Substantia nigra (tissue), 51 donors: ENCODE measurements at places on chromosomes 12 and 14.

DNA sequence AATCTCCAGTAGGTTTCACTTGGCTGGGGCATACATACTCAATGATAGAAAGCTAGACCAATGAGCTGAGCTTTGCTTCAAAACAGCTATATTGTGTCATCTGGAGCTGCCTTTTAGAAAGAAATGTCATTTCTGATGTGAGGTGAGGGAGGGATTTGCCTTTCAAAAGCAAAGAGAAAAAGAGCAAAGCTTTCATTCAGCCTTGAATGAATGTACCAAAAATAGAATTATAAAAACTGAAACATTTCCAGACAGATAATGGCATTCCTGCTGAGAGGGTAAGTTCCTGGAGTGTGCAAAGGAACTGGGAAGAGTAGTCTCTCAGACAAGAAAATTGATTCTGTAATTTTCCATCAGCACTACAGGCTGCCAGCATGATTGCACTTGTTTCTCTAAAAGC, 710.0 kb downstream of the LRFN5 start:
- DNase-seq: no peak

- DNase-seq: no peak
Observed at GRCh38 chr14:79404874-79405511, 806.3 kb downstream of the DIO2 start.

DNA sequence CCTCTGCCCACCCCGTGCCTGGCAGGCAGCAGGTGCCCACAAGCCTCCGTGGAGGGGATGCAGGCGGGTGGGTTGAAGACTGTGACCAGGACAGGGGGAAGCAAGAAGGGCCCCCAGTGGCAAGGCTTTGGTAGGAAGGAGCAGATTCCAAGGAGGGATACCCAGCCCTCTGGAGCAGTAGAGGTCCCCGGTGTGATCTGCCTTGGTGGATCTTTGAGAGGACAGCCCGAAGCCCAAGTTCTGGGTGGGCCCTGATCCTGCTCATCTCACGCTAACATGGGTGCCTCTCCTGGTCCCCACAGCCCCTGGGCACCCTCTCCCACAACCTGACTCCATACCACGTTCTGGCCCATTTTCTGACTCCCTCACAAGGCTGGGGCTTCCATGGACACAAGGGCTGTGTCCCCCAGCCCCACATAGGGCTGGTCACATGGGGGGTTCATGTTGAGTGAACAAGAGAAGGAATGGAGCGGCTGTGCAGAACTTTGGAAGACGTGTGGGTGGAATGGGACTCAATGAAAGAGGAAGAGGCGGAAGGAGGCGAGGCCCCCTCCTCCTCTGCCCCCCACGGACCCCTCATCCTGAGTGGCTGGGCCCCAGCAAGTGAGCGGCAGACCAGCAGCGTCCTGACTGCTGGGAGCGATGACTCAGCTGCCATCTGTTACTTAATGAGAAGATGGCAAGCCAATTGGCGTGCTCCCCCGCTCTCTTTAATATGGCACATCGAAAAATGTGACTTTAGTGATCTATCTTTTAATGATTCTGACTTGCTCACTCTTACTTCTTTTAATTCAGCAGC, 77.0 kb upstream of the BCL11B start:
- DNase-seq: no peak

- no peak for DNase-seq
Observed at GRCh38 chr12:94038605-94039004, 109.8 kb upstream of the PLXNC1 start.

DNA sequence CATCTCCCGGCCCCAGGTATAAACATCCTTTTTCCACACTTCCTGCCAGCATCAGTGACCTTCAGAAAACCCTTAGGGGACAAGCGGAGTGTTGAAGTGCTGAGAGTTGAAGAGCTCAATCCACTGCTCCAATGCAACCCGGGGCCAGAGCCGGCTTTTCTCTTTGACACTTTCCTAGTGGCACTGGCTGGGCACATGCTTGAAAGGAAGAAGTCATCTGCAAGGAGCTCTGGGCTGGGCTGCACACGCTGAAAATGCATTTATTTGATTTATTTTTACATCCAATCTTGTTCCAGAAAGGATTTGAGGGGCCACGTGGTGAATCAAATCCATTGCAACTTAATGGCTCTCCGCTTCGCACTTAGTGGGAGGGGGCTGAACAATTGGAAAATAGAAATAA, 229.0 kb upstream of the DIO3 start:
- no peak for DNase-seq

DNA sequence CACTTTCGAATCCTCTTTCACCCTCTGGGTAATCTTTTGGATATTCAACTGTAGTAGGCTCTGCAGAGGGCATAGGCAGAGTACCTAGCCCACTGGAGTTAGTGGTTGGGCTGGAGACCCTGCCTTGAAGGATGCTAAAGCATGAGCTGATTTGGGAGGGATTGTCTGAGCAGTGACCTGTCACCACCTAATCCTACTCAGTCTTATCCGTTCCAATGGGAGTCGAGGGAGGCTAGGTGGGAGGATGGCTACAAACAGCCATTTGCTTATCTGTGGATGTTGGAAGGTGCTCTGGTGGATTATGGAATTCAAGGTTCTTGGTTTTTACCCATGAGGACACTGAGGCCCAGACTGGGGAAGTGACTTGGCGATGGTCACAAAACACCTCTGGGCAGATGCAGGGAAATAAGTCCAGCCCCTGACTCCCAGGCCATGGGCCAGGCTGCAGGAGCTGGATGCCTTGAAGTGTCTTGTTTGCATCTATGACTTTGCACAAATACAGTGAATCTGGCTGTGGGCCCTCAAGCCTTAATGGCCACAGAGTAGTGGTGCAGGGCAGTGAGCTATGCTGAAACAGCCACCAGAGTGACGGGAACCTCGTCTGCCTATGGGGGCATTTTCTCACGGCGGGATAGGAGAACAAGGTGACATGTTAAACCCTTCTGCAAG, 3.7 kb downstream of the KMT5A start:
- DNase-seq: no peak

DNA sequence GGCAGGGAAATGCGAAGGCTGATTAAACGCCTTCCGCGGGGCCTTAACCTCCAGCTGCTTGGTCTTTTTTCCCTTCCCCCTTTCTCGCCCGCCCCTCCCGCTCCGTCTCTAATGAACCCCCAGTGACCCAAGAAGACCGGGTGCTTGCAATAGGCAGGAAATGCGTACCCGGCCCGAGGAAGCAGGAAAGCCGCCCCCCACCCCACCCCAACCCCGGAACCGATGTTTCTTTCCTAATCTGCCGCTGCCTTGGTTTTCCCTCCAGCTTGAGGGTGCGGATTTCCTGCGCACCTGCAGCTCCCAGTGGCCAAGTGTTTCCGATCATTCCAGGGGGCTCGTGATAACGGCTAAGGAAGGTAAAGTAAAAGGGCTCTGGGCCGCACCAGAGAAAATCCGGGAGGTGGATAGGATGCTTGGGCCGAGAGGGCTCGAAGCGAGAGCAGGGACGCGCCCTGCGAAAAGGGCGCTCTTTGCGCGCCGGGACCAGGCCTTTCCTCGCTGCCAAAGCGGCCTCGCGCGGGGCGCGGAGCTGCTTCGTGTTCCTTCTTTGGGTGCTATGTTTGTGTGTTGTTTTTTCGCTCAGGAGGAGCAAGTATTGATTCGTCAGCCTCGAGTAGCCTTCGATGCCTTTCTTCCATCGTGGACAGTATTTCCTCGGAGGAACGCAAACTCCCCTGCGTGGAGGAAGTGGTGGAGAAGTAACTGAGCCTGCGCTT, 983 bp downstream of the MYF6 start:
- DNase-seq: no peak

- DNase-seq: no peak
Observed at GRCh38 chr14:69629225-69630127, 18.1 kb downstream of the SUSD6 start.

GRCh38 chr12:91400271-91400670, 217.7 kb upstream of the DCN start:
- no peak for DNase-seq

GRCh38 chr12:48812389-48812788, 5.9 kb upstream of the CACNB3 start:
- DNase-seq: no peak

- DNase-seq: no peak
Observed at GRCh38 chr12:39619316-39619659, 315 bp downstream of the ABCD2 start.

GRCh38 chr12:67593041-67593440, 55.5 kb upstream of the DYRK2 start:
- no peak for DNase-seq

- DNase-seq: no peak
Observed at GRCh38 chr14:99287269-99287942, 15.4 kb upstream of the BCL11B start.

GRCh38 chr12:112714166-112714710, 77.3 kb upstream of the RPH3A start:
- DNase-seq: no peak

DNA sequence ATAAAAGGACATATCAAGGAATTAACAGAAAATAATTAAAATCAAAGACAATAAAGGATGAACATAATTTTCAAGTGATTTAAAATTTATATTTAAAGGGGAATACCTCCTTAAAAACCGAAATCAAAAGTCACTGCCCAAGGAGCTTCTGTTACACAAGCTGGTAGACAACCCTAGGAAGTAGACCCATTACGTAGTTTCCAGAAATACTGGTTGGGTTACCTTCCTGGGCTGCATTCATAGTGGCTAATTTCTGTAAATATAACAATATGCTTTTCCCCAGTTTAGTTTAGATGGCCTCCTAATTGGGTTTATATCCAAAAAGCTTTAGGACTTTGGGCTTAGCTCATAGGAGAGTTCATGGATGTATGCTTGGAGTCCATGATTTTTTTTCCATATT, 2.1 kb upstream of the EDDM3A start:
- DNase-seq: no peak

DNA sequence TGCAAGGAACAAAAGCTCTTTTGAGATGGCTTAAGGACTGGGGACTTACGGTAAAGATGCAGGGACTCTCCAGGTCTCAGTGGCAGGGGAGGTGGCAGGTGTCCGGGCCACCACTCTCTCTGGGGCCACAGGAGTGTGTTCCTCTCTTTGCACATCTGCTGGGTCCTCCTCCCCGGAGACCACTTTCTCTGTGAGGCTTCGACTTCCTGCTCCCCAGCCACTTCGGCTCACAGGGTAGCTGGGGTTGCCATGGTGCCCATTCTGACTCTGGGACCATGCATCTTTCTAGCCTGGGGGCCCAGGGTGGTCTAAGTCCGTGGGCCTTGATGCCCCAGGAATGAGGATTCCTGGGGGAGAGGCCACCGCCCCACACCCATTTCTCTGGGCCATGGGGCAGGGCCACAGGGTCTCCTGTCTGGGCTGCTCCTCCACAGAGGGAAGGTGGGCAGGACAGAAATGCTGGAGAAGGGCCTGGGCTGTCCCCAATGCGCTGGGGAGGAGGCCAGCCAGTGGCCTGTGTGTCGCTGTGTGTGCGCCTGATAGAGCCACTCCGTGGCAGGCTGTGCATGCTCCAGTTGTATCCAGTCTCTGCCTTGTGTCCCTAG, 38.5 kb downstream of the CCDC92 start:
- DNase-seq: no peak

GRCh38 chr12:10331642-10332239, 24.1 kb downstream of the KLRD1 start:
- DNase-seq: peak; percentile 0

DNA sequence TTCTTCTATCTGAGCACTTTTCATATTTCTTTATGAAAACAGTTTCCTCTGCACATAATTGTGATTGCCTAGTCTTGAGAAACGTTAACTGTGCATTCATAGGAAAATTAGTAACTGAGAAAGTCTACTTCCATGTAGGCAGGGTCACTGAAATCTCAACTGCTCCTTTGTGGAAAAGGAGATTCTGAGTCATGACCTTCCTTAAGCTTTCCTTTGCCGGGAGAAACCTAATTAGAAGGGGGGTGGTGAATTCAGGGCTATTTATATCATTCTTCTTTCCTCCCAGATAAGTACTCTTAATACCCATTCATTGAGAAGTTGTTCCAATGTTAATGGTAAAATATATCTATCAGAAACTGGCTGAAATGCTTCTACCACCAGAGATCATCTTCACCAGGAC, 751.0 kb upstream of the TMEM132C start:
- DNase-seq: no peak

DNA sequence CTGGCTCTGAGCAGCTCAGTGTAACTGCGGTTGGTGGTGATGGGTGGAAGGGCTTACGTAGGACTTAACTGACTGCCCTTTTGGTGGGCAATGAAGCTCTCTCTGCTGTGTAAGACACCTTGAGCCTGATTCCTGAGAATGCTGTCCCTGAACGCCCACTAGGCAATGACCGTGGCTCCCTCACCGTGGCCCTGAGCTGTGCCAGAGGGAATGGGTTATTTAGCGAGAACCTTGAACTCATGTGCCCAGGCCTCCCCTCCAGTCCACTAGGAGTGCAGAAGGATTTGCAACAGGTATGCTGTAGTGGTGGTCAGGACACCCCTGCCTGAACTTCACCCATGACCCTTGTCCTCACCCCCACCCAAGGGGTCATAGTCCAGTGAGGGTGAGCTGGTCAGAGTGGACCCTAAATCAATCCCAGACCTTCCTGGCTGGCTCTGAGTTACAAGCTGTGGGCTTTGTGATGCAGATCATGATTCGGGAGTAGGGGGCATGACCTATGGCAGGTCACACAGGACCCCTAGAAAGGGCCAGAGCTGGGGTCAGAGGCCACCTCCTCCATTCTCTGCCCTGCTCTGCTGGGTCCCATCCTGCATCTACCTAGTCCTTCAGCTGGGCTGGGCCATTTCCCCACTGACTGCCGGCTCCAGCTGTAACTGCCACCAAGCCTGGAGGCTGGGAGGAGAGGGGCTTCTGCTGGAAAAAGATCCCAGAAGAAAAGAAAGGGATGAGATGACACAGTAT, 14.5 kb upstream of the ANKRD33 start:
- DNase-seq: no peak

DNA sequence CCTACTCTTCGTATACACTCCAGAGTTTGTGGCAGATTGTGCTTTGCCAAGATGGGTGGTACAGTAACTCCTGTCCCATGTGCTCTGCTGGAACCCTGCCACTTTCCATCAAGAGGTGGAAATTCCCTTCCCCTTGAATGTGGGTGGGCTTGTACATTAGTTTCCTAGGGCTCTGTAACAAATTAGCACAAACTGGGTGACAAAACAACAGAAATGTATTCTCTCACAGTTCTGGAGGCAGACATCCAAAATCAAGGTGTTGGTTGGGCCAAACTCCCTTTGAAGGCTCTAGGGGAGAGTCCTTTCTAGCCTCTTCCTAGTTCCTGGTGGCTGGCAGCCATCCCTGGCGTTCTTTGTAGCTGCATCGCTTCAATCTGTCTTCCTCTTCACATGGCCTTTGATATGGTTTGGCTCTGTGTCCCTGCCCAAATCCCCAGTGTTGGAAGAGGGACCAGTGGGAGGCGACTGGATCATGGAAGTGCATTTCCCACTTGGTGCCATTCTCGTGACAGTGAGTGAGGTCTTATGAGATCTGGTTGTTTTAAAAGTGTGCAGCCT, 117.5 kb downstream of the VRK1 start:
- DNase-seq: no peak

DNA sequence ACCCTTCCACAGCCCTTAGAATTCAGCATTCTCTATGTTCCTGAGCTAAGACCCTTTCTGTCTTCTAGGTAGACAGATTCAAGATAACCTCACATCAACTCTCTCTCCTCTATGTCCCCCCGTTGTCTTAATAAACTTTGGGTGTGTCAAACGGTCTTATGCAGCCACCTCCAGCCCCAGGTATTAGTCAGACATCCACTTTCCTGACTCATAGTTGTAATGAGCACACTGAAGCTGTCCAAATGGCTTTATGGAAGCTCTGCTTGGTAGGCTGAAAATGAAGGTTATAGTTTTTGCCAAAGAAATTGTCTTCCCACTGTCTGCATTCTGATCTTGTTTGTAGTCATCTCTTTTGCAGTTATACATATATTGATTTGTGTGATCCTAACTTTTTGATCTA, 482.0 kb downstream of the RMST start:
- DNase-seq: no peak
